ENCODE measurements at places on chromosomes 7 and 10.

GRCh38 chr7:82389876-82390275 lies 53.7 kb downstream of the CACNA2D1 start:
- DNase-seq, result no peak

GRCh38 chr7:129470411-129470810 lies 31.9 kb upstream of the SMKR1 start:
- no peak for DNase-seq

GRCh38 chr10:120997756-120998155 lies 146.6 kb downstream of the WDR11 start:
- no peak for DNase-seq

GRCh38 chr10:100887761-100888296 lies 24.9 kb upstream of the SLF2 start:
- DNase-seq, result no peak

- no peak for DNase-seq
Measured at GRCh38 chr10:54622017-54622416, 179.0 kb downstream of the PCDH15 start.

GRCh38 chr7:148238761-148239325 lies 351.7 kb upstream of the C7orf33 start:
- no peak for DNase-seq

- DNase-seq, result no peak
Measured at GRCh38 chr7:1321411-1322239, 89.0 kb downstream of the UNCX start.

GRCh38 chr10:119393845-119394244 lies 148.7 kb downstream of the RGS10 start:
- no peak for DNase-seq

GRCh38 chr10:18436902-18437301 lies 214.5 kb downstream of the NSUN6 start:
- no peak for DNase-seq

DNA sequence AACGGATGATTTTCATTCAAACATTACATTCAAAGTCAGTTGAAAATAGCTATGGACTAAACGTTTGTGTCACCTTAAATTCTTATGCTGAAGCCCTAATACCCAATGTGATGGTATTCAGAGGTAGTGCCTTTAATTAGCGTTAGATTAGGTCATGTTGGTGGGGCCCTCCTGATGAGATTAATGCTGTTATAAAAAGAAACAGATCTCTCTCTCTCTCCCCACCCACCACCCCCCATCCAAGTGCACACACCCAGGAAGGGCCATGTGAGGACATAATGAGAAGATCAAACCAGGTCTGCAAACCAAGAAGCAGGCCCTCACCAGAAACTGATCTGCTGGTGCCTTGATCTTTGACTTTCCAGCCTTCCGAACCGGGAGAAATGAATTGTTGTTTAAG lies 44.2 kb downstream of the ZNF438 start:
- DNase-seq, result no peak

DNA sequence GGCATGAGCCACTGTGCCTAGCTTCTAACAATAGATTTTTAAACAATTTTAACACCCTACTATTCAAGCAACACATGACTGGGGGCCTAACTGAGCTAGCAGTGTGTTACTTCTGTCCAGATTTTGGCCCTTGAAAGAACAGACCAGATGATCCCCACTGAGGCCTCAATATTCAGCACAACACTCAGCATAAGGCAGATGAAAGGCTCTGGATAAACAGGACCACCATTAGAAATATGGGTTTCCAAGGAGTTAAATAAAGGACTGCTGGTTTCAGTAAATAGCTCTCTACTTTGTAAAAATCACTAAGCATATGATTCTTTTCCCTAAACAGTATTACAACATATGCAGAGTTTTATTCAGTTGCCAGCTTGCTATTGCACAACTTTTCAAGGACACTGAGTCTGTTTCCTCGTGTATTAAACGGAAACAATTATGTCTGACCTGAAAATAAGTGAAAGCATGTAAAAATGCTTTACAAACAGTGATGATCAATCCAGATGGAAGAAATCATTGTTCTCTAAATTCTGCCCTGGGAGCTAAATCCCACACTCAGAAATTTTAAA lies 23.8 kb upstream of the FZD1 start:
- no peak for DNase-seq

- no peak for DNase-seq
Measured at GRCh38 chr7:124208642-124209041, 175.8 kb upstream of the TMEM229A start.

- DNase-seq, result no peak
Measured at GRCh38 chr10:45151467-45152214, 150.9 kb downstream of the ZNF22 start.

DNA sequence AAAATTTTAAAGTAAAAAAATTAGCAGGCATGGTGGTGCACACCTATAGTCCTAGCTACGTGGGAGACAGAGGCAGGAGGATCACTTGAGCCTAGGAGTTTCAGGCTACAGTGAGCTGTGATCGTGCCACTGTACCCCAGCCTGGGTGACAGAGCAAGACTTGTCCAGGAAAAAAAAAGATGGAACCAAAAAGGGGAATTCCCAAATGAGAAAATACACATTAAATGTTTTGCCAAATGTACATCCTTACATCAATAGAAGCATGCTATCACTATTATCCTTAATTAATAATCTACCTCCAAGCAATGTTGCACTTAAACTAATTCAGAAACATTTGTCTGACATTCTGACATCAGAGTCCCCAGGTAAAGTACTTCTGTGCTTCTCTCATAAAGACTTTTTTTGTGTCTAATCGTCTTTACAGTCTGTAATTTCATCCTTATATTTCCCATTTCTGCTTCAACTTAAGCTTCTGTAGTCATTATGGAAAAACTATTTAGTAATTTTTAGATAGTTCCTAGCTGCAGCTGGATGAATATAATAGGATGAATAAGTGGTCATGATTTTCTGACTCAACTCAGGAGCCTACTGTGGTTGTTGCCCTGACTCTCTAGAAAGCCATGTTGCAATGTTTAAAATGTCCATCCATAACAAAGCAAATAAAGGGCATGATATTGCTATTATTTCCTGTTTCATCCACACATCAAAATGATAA lies 57.7 kb downstream of the MYPN start:
- DNase-seq, result no peak

DNA sequence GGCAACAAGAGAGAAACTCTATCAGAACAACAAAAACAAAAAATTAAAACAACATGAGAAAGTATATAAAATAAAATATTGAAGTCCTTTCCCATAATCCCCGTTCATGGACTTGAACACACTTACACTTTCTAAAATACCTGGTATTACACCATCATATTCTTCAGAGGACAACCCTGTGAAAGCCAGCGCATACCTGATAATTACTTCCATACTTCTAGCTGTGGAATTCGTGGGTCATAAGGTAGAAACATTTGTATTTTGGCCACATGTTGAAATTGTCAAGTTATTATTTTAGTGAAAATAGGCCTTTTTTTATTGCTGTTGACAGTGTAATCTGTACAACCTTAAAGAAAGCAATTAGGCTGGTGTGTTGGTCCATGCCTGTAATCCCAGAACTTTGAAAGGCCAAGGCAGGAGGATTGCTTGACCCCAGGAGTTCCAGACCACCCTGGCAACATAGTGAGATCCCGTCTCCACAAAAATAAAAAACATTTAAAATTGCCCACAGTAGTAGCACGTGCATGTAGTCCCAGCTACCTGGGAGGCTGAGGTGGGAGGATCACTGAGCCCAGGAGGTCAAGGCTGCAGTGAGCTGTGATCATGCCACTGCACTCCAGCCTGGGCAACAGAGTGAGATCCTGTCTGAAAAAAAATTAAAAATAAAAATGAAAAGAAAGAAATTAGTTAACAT lies 5.1 kb upstream of the PCGF6 start:
- DNase-seq, result no peak

DNA sequence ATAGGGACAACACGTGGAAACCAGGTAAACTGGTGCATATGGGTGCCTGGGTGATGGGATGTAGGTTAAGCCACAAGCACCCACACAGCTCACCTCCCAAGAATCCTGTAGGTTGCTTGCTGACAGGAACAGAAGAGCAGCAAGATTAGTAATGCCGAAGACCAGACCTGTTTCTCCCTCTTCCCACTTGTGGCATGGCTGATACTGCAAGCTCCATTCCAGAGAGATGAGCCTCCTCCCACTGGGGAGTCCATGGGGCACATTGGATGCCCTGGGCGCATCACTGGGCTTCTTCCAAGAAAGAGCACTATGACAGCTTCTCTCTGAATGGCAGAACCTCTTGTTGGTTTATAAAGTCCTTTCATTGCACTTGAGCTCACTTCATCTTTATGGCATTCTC lies 44.4 kb upstream of the LOXL4 start:
- no peak for DNase-seq

DNA sequence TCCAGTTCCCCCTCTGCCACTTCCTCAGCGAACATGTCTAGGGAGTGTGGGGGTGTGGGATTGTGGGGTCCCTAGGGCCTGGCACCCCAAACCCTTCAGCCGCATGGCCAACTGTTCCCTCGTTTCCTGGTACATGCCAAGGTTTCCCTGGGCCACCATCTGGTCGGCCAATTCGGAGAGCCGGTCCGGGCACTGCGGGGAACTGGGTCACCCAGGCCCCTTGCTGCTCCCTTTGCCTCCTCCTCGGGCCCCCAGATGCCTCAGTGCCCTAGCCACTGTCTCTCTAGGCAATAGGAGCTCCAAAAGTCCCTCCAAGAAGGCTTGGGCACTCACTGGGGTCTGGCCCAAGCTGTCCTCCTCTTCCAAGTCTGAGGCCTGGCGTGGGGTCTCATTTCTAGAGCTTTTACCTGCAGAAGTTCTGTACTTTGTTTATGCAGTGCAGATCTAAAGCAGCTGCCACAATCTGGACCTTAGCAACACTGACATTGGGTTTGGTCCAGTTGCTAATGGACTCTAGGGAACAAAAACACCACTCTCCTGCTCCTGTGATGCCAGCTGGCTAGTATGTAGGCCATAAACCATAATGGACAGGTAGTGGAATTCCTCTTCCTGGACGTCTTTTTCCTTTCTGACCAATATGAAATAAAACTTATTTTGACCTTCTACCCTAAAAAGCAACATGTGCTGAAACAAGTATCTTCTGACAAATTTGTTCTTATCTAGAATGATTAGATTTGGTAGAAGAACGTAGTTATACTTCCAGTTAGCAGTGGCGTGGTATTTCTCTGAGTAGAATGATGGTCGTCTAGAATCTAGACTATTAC lies 172.9 kb downstream of the LRRC4 start:
- DNase-seq, result no peak
